ENCODE measurements at places on chromosomes 11 and 22. TPM values are rescaled to one million over a fixed set of nuclear protein-coding genes. Genes with fewer than 3 reads are reported as not detected.

- DNase-seq, result peak; percentile 70
- no peaks in the 10 kb centered on the region for H3K36me3 ChIP-seq
- peak overlapping the region; percentile 86 for H3K27ac ChIP-seq
- no peak overlapping the region for H3K4me3 ChIP-seq
- H3K4me1 ChIP-seq, result peaks cover 24% of the 10 kb centered on the region
Measured at GRCh38 chr22:28917747-28918549, 34.6 kb downstream of the ZNRF3 start.

- DNase-seq, result no peak
- H3K36me3 ChIP-seq, result no peaks in the 10 kb centered on the region
- peaks cover 5% of the 10 kb centered on the region for H3K4me1 ChIP-seq
Measured at GRCh38 chr11:11584530-11584810, 37.3 kb downstream of the GALNT18 start.

- no peaks in the 10 kb centered on the region for H3K27me3 ChIP-seq
- no peak overlapping the region for H3K27ac ChIP-seq
- H3K36me3 ChIP-seq, result no peaks in the 10 kb centered on the region
- no peak overlapping the region for H3K4me3 ChIP-seq
- H3K4me1 ChIP-seq, result peaks cover 2% of the 10 kb centered on the region
Measured at GRCh38 chr22:41762980-41763779, 37.3 kb upstream of the CCDC134 start.

GRCh38 chr11:94948070-94948617, 25.2 kb downstream of the CWC15 start:
- H3K4me1 ChIP-seq, result no peaks in the 10 kb centered on the region
- no peaks in the 10 kb centered on the region for H3K36me3 ChIP-seq
- DNase-seq, result no peak
- H3K27ac ChIP-seq, result no peak overlapping the region

GRCh38 chr11:99884750-99885149, 802.3 kb upstream of the ARHGAP42 start:
- DNase-seq, result peak; percentile 51
- no peaks in the 10 kb centered on the region for H3K4me1 ChIP-seq
- no peaks in the 10 kb centered on the region for H3K27me3 ChIP-seq
- H3K27ac ChIP-seq, result no peak overlapping the region

The CENPM gene
- 43.1 TPM for total RNA-seq

The GLB1L2 gene
- 8.4 TPM for total RNA-seq

GRCh38 chr11:70696076-70696475, 297.7 kb downstream of the CTTN start:
- no peaks in the 10 kb centered on the region for H3K27me3 ChIP-seq
- no peak overlapping the region for H3K4me3 ChIP-seq
- DNase-seq, result no peak
- no peaks in the 10 kb centered on the region for H3K36me3 ChIP-seq
- no peaks in the 10 kb centered on the region for H3K4me1 ChIP-seq

The SLC37A2 gene
- 1.0 TPM for total RNA-seq

The C1QTNF5 gene
- not detected for total RNA-seq

The SCN4B gene
- total RNA-seq, result 0.20 TPM

DNA sequence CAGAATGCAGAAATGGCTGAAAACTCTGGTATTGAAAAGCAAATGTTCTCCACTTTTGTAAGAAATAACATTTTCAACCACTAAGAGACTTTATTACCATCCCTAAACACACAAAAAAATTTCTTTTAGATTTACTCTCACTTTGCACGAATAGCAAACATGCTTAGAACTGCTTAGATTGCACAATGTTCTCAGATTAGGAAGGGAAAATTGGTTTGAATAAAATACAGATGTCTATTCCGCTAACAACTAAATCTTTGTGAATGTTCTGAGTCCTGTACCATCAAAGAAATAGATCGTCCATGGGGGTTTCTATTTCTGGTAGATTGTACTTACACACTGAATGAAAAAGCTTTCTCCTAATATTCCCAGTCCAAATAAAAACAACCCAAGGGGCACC, 40.1 kb downstream of the BDNF start:
- no peak for DNase-seq
- H3K4me3 ChIP-seq, result no peak overlapping the region
- no peaks in the 10 kb centered on the region for H3K4me1 ChIP-seq
- no peaks in the 10 kb centered on the region for H3K36me3 ChIP-seq

DNA sequence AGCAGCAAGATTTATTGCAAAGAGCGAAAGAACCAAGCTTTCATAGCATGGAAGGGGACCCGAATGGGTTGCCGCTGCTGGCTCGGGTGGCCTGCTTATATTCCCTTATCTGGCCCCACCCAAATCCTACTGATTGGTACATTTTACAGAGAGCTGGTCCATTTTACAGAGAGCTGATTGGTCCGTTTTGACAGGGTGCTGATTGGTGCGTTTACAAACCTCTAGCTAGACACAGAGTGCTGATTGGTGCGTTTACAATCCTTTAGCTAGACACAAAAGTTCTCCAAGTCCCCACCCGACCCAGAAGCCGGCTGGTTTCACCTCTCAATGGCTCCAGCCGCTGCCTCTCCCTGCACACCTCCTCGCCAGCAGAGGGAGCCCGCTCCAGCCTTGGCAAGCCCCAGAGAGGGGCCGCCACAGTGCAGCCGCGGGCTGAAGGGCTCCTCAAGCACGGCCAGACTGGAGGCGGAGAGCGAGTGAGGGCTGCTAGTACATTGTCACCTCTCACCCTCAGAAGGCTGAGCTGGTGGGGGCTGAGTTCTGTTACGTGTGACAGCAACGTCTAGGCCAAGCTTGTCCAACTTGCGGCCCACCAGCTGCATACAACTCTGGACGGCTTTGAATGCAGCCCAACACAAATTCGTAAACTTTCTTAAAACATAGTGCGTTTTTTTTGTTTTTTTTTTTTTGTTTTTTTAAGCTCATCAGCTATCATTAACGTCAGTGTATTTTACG, 8.7 kb downstream of the PTH start:
- no peaks in the 10 kb centered on the region for H3K27me3 ChIP-seq
- DNase-seq, result peak; percentile 97
- no peak overlapping the region for H3K27ac ChIP-seq
- H3K4me1 ChIP-seq, result no peaks in the 10 kb centered on the region
- H3K36me3 ChIP-seq, result no peaks in the 10 kb centered on the region
- H3K4me3 ChIP-seq, result no peak overlapping the region

GRCh38 chr11:123573286-123573685, 81.1 kb downstream of the SCN3B start:
- no peak overlapping the region for H3K4me3 ChIP-seq
- H3K4me1 ChIP-seq, result no peaks in the 10 kb centered on the region
- H3K36me3 ChIP-seq, result peaks cover 13% of the 10 kb centered on the region
- no peaks in the 10 kb centered on the region for H3K27me3 ChIP-seq
- no peak for DNase-seq

The THRSP gene
- total RNA-seq, result not detected

The PANX2 gene
- 11.2 TPM for total RNA-seq

DNA sequence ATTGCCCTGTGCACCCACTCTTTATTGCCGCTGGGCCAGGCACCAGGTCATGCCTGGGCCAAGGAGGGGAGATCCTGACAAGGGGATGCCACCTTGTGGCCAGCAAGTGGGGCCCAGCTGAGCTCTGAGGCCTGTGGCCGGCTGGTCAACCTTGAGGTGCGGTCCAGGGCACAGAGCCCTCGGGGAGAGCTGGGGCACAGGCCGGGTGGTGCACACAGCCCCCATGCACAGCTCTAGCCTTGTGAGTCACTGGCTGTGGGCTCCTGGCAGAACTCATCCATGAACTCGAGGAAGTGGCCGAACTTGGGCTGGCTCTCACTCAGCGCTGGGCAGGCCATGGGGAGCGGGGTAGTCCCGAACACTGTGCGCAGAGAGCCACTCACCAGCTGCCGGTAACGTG, 94.3 kb downstream of the RNF169 start:
- DNase-seq, result peak; percentile 66
- peaks cover 75% of the 10 kb centered on the region for H3K36me3 ChIP-seq
- no peak overlapping the region for H3K27ac ChIP-seq

The OR4D9 gene
- total RNA-seq, result not detected

The FAM111A gene
- total RNA-seq, result 33.7 TPM

The CNIH2 gene
- 3.5 TPM for total RNA-seq

- no peak overlapping the region for H3K4me3 ChIP-seq
- H3K4me1 ChIP-seq, result no peaks in the 10 kb centered on the region
- H3K27ac ChIP-seq, result no peak overlapping the region
Measured at GRCh38 chr11:124970925-124971324, 16.9 kb downstream of the CCDC15 start.

GRCh38 chr11:67409261-67409666, 5.4 kb downstream of the TBC1D10C start:
- peaks cover 14% of the 10 kb centered on the region for H3K4me1 ChIP-seq
- DNase-seq, result no peak
- H3K27ac ChIP-seq, result no peak overlapping the region
- H3K27me3 ChIP-seq, result no peaks in the 10 kb centered on the region
- no peaks in the 10 kb centered on the region for H3K36me3 ChIP-seq

DNA sequence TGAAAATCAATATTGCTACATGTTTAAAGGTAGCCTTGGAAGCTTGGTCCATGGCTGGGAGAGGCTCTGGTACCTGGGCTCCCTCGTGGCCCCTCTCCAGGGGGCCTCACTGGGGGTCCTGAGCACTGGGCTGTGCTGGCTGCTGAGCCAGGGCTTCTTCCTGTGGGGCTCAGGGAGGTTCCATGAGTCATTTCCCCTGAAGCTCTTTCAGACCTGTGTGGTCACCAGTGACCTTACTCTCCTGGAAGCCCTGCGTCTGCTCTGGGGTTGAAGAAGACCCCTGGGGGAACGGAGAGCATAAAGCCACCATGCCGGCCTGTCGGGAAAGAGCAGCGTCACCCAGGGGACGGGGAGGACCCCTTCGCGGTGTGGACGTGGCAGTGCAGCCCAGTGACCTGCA, 389.0 kb downstream of the TBC1D22A start:
- no peak overlapping the region for H3K27ac ChIP-seq
- peaks cover 2% of the 10 kb centered on the region for H3K4me1 ChIP-seq
- H3K27me3 ChIP-seq, result no peaks in the 10 kb centered on the region

- no peak overlapping the region for H3K4me3 ChIP-seq
- no peak overlapping the region for H3K27ac ChIP-seq
- no peaks in the 10 kb centered on the region for H3K27me3 ChIP-seq
- H3K36me3 ChIP-seq, result no peaks in the 10 kb centered on the region
Measured at GRCh38 chr11:360326-361280, 8.7 kb upstream of the B4GALNT4 start.

The OR51M1 gene
- total RNA-seq, result 1.1 TPM

DNA sequence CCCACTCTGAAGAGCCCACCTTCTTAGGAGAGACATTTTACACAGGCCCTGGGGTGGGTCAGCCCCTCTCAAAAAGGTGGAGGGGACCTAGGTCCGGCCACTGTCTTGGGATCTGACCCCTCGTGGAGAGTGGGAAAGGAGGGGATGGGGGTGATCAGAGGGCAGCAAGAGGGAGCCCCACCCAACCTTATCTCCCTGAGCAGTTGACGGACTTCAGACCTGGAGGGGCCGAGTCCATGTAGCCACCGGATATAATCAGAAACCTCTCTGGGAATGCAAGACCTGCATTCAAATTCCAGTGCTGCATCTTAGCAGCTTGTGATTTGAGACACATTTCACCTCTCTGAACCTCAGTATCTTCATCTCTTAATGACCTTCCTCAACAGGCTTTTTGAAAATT, 44.0 kb downstream of the TP53I11 start:
- peaks cover 3% of the 10 kb centered on the region for H3K4me1 ChIP-seq
- H3K27me3 ChIP-seq, result no peaks in the 10 kb centered on the region
- no peak overlapping the region for H3K27ac ChIP-seq
- DNase-seq, result no peak

GRCh38 chr11:13205486-13205885, 72.1 kb upstream of the BMAL1 start:
- H3K27ac ChIP-seq, result peak overlapping the region; percentile 50
- no peaks in the 10 kb centered on the region for H3K36me3 ChIP-seq
- peaks cover 3% of the 10 kb centered on the region for H3K4me1 ChIP-seq
- no peak for DNase-seq

The DKK3 gene
- 18.8 TPM for total RNA-seq

The TRIM48 gene
- total RNA-seq, result not detected

DNA sequence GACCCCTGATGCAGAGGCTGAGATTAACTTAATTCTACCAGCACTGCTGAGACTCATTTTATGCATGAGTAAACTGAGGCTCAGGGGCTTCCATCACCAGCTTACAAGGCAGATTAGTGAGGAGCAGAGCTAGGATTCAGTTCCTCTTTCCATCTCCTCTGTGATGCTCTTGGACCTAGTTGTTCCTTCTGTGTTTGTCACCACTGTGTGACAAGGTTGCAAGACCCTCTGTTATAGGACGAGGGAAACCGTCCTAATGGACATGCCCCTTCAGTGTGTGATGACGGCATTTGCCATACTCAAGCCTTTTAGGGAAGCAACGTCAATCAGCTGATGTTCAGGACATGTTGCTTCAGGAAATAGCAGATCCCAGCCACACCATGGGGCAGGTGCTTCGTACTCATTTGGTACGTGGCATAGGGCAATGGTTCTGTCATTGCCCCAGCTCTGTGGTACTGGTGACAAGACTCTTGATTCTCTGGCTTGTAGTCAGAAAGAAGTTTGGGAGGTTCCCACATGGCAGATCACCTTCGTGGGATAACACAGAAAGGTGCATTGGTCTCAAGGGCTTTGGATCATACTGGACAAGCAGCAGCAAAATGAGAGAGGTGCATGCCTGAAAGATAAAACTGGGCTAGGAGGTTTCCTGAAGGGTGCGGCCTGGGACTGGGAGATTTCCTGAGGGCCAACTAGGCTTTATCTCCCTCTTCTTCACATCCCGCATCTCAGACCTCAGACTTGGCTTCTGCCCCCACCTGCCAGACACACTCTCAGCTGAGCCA, 23.9 kb upstream of the CD44 start:
- H3K4me1 ChIP-seq, result no peaks in the 10 kb centered on the region
- no peaks in the 10 kb centered on the region for H3K36me3 ChIP-seq
- H3K27me3 ChIP-seq, result peaks cover 23% of the 10 kb centered on the region

The BCR gene
- total RNA-seq, result 88.3 TPM

GRCh38 chr11:10488121-10488933, 33.3 kb downstream of the AMPD3 start:
- H3K4me1 ChIP-seq, result peaks cover 3% of the 10 kb centered on the region
- H3K27me3 ChIP-seq, result no peaks in the 10 kb centered on the region
- no peak overlapping the region for H3K27ac ChIP-seq
- H3K4me3 ChIP-seq, result no peak overlapping the region
- H3K36me3 ChIP-seq, result no peaks in the 10 kb centered on the region

DNA sequence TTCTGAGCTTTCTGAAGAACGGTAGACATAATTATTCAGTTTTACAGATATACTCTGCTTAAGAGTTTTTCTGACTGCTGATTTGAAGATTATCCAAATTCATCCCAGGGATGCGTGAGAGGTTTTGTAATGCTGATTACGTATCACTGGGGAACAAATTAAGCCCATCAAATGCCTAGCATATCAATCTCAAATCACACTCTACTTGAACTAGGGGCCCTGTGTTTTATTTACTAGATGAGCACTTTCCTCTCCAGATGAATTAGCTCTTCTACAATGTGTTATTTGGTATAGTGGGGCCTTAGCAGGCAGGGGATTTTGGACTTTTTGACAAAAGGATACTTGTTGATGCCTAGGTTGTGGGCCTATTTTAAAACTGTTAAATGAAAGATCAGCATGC, 177.9 kb downstream of the JRKL start:
- no peak for DNase-seq
- H3K27me3 ChIP-seq, result no peaks in the 10 kb centered on the region
- no peak overlapping the region for H3K27ac ChIP-seq
- no peak overlapping the region for H3K4me3 ChIP-seq

- H3K27ac ChIP-seq, result no peak overlapping the region
- H3K36me3 ChIP-seq, result no peaks in the 10 kb centered on the region
- DNase-seq, result no peak
- H3K4me3 ChIP-seq, result no peak overlapping the region
- no peaks in the 10 kb centered on the region for H3K27me3 ChIP-seq
Measured at GRCh38 chr11:87454241-87454640, 416.5 kb downstream of the TMEM135 start.

The C11orf97 gene
- total RNA-seq, result not detected

Measured in endodermal cell (in vitro differentiated cells).